NCI-H146 (cell line): ENCODE measurements at places on chromosomes 2 and 18.
A peak's percentile ranks its signal among the peaks of the same experiment; 100 is the strongest.

DNA sequence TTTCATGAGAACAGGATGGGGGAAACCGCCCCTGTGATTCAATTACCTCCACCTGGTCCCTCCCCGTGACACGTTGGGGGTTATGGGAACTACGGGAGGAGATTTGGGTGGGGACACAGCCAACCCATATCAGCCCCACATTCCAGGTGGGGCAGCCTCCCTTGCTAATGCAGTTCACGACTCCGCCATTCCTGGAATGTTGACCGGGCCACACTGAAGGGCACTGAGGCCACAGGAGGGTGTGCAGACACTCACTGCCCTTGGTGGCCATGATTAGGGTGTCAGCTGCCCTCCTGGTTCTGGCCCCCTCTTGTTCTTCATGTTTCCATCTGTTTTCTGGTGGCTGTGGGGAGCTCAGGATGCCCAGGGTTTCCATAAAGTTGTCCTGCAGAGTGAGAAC is 176.3 kb downstream of the TWIST2 start:
- no peak for DNase-seq

- DNase-seq, result no peak
Observed at GRCh38 chr18:48804856-48805610, 145.7 kb downstream of the SMAD7 start.

DNA sequence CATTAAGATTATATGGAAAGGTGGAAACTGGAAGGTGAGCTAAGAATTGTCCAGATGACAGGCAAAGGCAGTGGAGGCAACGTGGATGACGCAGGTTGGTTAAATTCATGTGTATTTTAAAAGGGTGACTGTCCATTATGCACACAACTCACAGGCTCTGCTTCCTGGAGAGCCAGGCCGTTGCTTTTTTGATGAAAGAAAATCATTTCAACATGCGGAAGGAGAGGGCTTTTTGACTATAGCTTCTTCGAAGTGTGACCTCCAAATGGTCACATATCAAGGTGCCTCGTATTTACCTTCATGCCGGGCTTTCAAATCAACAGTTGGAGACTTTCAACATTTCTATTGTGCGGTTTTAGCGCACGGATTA is 126.7 kb downstream of the MYCN start:
- DNase-seq, result no peak

DNA sequence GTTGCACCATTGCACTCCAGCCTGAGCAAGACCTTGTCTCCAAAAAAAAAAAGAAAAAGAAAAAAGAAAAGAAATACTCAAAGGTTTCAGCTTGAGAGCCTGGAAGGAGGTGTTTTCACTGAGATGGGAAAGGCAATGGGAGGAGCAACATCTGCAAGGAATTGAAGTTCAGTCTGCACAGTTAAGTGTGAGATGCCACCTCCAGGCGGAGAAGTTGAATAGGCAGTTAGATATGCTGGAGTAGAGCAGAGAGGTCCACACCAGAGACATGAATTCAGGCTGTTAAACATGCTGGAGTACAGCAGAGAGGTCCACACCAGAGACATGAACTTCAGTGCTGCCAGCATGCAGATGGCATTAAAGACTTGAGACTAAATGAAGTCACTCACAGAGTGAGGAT is 41.4 kb upstream of the DTNB start:
- peak; percentile 9 for DNase-seq

DNA sequence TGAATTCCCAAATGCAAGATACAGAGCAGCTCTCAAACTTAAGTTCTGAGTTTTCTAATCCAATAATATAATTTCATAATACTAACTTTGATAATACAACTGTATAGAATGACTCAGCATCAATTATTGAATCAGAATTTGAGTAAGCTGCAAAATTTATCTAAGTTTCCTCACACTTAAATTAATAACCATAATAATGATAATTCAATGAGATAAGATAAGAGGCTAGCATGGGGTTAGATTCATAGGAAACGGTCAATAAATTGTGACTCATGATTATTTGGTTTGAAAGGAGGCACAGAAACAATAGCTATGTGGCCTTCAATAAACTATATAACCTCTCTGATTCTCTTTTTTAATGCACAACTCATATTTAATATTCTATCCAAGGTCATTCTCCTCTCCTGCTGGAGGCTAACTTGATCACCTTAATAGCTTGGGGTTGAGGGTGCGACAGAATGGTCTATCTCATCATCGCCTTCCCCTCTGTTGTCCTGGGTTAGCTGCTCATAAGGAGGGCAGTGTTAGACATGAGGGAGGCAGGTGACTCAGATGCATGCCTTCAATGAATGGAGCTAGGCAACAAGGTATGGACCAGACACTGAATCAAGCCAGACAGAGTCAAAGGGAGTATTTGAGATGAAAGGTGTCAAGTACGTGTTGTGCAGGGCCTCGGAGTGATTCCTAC is 36.2 kb upstream of the BMP10 start:
- DNase-seq, result no peak

DNA sequence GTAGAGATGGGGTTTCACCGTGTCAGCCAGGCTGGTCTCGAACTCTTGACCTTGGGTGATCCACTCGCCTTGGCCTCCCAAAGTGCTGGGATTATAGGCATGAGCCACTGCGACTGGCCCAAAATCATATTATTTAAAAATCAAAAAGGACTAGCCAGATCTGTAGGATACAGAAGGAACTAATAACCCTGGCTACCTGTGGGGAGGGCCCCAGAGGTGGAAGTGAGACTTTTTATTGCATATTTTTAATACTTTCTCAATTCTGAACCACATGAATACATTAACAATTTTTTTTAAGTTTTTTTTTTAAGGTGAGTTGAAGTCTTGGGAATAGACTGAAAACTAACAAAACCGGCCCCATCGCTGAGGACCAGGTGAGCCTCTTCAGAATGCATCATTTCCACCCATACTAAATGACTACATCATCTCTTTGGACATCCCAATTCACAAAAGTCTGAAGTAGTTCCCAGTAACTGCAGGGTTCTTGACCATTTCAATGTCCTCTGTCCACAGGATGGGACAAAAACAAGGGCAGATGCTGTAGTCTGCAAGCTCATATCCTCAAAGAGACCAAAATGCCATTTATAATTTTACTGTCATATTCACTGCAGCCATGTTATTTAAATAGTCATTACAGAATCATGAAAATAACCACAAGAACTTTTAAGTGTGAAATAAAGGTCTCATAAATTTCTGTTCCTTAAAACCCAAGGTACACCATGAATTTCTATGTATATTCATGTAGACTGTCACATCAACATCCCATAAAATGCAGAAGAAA is 21.4 kb downstream of the RPL31 start:
- no peak for DNase-seq

DNA sequence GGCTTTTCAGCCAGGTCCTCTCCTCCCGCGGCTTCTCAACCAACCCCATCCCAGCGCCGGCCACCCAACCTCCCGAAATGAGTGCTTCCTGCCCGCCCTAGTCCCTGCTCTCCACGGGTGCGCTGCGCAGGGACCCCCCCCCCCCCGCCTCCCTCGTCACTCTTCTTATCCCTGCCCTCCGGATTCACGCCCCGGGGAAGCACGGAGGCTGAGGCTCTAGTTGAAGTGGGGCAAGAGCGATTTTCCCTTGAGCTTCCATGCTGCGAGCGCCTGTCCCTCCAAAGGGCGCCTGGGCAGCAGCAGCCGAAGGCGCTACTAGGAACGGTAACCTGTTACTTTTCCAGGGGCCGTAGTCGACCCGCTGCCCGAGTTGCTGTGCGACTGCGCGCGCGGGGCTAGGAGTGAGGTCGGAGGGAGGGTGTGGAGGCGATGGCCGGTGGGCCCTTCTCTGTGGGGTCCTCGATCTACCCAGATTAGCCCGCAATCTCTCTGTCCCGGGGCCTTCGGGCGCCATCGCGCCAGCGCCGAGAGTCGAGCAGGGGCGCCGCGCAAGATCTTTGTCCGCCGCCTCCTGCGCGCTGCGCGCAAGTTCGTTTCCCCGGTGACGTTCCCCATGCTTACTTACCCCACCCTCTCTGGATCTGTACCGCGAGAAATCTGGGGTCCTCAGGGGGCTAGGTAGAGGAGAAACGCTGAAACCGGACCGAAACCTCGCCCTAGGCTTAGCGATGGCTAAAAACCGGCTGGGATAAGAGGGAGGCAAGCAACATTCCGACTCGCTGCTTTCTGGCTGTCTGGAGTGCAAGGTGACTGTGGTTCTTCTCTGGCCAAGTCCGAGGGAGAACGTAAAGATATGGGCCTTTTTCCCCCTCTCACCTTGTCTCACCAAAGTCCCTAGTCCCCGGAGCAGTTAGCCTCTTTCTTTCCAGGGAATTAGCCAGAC is 677 bp downstream of the GAD1 start:
- DNase-seq, result peak; percentile 61

- no peak for DNase-seq
Observed at GRCh38 chr18:67650686-67651385, 134.3 kb upstream of the DSEL start.

- no peak for DNase-seq
Observed at GRCh38 chr2:199955007-199955338, 318 bp downstream of the TYW5 start.

- peak; percentile 6 for DNase-seq
Observed at GRCh38 chr2:5479265-5479928, 212.8 kb upstream of the SOX11 start.

- peak; percentile 31 for DNase-seq
Observed at GRCh38 chr2:234437642-234438304, 59.1 kb downstream of the ARL4C start.

DNA sequence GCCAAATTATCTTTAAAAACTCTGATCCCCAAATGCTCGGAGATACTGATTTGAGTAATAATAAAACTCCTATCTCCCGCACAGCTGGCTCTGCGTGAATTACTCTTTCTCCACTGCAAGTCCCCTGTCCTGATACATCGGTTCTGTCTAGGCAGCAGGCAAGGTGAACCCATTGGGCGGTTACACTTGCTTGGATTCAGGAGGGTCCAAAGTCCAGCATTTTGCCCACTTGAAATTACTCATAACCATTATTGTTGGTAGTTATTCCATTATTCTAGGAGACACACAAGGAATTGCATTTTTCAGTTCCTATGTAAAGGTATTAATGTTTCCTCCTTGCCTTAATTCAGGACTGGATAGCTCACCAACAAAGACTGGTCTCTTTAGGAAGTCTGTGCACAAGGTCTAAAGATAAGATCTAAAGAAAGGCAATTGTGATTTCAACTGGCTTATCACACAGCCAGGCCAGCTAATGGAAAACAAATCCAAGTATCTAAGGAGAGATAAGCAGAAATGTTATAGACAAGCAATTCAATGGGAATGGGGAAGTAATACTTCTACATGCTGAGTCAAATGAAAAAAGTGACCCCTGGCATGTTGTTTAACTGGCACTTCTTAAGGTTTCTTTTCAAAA is 23.2 kb upstream of the NPC1 start:
- no peak for DNase-seq

DNA sequence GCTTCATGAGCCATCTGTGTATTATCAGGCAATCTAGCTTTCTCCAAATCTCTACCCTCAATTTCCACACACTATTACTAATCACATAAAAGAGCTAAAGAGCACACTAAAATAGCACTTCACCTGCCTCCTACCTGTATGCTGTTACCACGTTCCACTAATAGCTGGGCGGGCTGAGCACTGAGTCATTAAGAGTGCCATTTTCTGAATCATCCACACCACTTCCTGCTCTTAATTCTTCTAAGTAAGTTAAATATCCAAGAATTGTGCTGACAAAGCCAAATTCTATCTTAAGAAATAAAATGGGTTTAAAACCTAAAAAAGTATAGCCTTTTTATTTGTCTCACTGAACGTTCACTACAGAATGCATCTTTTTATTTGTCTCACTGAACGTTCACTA is 35.7 kb downstream of the NOL10 start:
- DNase-seq, result no peak

GRCh38 chr2:72415781-72416475 is 268.3 kb upstream of the CYP26B1 start:
- no peak for DNase-seq

DNA sequence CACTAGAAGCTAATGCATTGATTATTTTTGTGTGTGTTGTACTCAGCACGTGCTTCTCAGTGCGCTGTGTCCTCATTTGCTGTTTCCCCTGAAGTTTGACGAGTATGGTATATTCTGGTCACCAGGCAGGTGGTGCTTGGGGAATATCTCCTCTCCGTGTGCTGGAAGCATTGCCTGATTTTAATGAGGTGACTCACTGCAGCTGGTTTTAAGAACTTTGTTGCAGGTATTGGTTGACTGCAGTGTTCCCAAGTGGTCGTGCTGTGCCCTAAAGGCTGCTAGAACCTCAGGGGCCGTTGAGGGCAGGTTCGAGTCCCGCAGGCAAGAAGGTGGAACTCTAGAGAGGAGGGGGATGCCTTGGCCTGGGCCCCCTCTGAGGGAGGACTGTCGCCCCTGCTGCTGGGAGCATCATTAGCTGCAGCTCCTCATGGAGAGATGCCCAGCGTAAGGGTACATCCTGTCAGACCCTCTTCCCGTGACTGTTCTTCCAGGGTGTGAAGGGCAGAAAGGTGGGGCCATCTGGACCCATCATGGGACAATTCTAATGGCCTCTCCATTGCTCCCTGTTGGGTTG is 82.6 kb downstream of the AGAP1 start:
- DNase-seq, result no peak

DNA sequence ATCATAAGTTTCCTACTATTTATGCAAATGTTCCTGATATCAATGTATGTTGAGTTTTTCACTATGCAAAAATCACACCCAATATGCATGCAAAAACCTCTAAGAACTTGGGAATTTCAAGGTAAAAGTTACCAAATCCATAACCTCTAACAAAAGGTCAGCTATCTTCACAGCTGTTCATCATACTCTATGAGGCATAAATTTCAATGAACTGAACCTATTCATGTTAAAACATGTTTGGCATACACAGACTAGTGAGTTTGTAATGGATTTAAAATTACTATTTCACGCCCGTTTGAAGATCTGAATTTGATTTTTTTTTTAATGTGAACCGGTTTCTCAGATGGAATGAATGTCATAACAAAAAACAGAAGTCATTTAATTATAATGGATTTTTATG is 100.2 kb downstream of the ATAD2B start:
- DNase-seq, result no peak

DNA sequence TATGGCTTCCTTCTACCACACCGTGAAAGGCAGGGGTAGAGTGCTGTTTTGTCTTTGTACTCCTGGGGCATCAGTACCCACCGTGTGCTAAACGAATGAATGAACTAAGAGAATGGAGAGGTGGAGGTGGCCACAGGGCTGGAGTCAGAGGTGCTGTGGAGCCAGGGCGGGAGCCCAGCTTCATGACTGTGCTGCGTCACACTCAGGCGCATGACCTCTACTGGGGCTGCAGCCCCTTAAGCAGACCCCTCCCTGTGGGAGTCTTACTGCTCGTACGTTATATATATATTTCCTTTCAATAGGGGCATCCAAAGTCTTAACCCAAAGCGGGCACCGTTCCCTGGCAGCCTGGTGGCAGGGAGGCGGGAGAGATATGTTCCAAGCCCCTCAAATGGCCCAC is 18.0 kb upstream of the LBH start:
- DNase-seq, result no peak

GRCh38 chr2:133602538-133602937 is 34.3 kb upstream of the NCKAP5 start:
- DNase-seq, result no peak

GRCh38 chr18:4017480-4017879 is 437.6 kb downstream of the DLGAP1 start:
- peak; percentile 23 for DNase-seq

- no peak for DNase-seq
Observed at GRCh38 chr18:46891742-46892214, 25.5 kb downstream of the PIAS2 start.
